ENCODE measurements at places on chromosomes 2 and 18.

DNA sequence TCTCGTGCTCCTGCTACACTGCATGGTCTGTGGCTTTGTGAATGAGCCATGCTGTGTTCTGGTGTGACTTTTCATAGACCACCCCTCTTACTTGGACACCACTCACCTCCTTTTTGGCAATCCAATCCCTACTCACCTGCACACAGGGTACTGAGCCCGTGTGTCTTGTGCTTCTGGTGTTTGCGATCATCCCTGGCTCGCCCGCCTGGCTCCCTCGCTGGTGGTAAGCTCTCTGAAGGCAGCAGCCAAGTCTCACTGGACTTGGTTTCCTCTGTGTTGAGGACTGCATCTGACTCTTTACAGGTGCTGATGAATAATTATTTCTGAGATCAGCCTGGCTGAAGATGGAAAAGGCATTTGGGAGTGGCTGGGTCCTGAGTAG is 276.8 kb downstream of the TSN start:
- DNase-seq: no peak

- DNase-seq: peak; percentile 67
Measured at GRCh38 chr2:11342551-11343367, 1.7 kb downstream of the ROCK2 start.

DNA sequence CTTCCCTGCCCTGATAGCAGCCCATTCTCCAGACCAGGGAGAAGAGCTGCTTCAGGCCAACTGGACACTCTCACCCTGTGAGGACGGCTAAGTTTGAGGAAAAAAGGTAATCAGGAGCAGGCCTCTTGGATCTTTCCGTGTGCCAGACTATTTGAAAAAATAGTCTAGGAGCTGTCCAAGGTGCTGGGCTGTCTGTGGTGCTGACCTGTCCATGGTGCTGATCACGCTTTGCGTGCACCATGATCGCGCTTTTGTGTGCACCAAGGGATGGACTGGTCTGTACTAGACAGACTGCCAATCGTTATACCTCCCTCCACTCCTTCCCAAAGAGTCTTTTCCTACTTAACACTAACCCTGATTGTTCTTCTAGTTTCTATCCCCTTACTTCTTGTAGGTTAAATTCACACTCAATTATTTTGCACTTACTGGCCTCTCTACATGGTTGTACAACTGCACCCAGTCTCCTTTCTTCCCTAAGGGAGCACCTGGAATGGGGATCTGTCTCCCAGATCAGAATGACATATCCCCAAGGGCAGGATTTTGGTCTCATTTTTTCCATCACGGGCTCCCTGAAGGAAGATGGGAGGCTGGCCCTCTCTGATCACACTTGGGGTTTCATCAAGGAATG is 295.4 kb downstream of the CELF4 start:
- DNase-seq: no peak

GRCh38 chr2:48131539-48132270 is 225.4 kb upstream of the FBXO11 start:
- peak; percentile 96 for DNase-seq

GRCh38 chr2:234479465-234479864 is 17.4 kb downstream of the ARL4C start:
- DNase-seq: no peak

DNA sequence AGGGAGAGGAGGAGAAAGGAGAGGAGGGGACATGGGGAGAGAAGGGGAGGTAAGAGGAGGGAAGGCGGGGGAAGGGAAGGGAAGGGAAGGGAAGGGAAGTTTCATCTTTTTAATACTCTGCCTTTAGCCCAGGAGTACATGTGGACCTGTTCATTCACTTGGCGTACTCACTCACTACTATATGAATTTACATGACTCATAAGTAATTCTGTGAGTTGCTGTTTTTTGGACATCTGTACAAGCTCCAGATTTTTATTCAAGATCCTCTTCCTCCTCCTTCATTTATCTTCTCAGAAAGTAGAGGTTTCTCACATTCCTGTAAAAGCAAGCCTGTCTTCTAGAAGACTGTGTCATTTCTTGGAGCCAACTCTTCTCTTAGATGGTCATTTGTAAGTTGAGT is 84.6 kb downstream of the RDH14 start:
- no peak for DNase-seq

DNA sequence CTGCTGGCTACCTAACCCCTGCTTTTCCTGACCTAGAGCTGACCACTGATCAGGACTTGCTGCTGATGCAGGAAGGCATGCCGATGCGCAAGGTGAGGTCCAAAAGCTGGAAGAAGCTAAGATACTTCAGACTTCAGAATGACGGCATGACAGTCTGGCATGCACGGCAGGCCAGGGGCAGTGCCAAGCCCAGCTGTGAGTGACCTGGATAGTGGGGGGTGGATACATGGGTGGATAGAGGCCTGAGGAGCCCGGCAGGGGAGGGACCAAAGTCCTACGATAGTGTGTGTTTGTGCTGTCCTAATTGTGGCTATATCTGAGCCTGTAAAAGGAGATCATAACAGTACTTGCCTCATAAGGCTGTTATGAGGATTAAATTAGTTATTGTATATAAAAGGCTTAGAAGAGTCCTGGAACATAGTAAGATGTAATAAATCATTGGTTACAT is 8.2 kb downstream of the PLCD4 start:
- DNase-seq: no peak

- DNase-seq: no peak
Measured at GRCh38 chr2:63639344-63639743, 50.6 kb downstream of the MDH1 start.

DNA sequence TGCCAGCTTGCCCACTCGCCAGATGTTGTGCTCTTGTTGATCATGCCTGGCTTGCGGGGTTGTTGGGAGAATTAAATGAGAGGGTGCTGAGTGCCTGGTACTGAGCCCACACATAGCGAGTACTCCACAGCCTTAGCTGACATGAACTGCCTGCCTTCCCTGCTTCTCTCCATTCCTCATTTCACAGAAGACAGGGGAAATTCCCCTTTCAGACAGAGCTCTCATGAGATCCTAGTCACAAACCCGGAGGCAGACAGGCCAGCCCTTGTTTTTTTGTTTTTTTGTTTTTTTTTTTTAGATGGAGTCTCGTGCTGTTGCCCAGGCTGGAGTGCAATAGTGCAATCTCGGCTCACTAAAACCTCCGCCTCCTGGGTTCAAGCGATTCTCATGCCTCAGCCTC is 17.1 kb upstream of the DNMT3A start:
- DNase-seq: no peak

GRCh38 chr2:164697688-164698461 is 76.6 kb upstream of the GRB14 start:
- DNase-seq: no peak

DNA sequence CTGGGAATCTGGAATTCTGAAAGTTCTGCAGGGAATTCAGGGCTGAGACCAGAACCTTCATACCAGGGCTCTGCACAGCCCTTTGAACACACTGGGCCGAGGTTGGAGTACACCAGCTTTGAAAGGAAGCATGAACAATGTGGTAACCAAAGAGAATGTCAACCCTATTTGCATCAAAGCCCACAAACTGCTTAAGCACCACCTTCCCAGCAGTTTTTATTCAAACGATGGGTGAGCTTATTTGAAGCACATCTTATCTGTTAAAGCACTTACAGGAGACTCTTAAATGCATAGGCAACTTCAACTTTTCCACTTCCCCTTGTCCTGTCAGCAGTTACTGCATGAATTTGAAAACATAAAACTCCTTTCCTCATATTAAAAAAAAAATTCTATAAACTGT is 96.6 kb downstream of the TXNL1 start:
- no peak for DNase-seq

DNA sequence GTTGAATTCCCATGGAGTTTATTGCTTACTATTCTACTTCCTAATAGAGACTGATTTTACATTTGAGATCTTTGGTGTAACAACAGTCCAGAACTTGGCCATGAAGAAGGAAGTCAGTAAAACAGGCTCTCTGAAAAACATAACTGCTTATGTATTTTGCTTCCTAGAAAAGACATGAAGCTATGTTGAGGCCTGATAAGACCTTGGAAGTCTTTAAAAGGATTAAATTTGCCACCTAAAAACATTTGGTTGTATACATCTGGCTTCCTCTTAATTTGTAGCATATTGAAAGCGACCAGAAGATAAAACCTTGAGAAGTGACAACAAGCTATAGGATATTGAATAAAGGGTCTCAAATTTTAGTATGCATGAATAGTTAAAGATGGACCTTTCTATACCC is 36.4 kb downstream of the PTRHD1 start:
- DNase-seq: no peak

DNA sequence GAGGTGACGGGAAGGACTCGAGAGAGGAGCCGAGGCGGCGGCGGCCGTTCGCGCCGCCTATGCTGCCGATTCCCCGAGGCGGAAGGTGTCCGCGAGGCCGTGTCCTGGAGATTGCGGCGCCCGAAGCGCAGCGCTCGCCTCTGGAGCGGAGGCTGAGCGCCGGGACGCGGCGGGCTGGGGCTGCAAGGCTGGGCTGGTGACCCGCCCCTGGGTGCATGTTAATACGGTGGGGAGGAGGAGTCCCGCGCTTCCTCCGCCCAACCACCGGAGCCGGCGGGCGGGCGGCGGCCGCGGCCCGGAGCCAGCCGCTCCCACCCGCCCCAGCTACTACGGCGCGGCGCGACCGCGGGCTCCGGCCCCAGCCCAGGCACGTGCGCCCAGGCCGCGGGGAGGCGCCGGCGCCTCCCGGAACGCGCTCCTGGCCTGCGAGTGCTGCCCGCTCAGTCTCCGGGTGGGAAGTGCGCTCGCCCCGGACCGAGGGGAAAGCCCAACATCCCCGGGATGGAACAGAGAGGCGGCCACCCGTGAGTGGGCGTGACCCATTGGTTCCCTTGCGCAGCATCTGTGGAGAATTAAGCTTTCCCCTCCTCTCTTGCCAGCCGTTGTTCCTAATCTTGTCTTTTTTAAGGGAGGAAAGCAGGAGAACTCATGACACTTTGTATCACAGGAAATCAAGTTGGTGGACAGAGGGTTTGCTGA is at the start of gene DLGAP1:
Gene DLGAP1, minus strand, starts transcription at position 195 of the 699 bp plus-strand sequence.
- DNase-seq: peak; percentile 76

GRCh38 chr18:56044239-56044638 is 456.2 kb upstream of the TCF4 start:
- DNase-seq: no peak

DNA sequence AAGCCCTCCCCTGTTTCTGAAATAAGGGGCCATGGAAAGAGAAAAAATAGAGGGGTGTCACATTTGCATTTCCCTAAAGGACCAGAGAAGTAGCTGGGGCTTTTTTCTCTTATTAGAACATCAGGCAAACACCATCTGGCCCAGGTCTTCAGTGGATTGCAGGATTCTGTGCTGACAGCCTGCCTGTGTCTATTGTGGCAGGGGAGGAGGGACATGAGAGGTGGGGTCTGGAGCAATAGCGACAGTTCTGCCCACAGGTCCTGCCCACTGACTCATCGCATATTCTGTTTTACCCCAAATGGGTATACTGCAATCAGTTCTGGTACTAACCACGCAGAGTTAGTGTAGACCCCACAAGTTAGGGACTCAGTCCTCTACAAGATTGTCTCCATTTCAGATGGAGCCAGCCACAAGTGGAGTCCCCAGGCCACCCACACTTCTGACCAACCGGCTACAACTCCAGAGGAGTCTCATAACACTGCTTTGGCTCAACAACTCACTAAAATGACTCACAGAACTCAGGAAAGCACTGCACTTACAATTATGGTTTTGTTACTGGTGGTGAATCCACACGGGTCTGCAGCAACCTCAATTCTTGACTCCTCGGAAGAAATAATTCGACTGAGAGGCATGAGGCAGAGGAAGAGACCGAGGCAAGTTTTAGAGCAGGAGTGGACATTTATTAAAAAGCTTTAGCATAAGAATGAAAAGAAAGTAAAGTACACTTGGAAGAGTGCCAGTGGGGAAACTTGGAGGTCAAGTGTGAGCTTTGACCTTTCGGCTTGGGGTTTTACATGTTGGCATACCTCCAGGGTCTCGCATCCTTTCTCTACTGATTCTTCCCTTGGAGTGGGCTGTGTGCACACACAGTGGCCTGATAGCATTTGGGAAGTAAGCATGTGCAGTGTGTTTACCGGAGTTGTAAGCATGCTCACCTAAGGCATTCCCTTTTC is 146.4 kb upstream of the SPATS2L start:
- DNase-seq: no peak

DNA sequence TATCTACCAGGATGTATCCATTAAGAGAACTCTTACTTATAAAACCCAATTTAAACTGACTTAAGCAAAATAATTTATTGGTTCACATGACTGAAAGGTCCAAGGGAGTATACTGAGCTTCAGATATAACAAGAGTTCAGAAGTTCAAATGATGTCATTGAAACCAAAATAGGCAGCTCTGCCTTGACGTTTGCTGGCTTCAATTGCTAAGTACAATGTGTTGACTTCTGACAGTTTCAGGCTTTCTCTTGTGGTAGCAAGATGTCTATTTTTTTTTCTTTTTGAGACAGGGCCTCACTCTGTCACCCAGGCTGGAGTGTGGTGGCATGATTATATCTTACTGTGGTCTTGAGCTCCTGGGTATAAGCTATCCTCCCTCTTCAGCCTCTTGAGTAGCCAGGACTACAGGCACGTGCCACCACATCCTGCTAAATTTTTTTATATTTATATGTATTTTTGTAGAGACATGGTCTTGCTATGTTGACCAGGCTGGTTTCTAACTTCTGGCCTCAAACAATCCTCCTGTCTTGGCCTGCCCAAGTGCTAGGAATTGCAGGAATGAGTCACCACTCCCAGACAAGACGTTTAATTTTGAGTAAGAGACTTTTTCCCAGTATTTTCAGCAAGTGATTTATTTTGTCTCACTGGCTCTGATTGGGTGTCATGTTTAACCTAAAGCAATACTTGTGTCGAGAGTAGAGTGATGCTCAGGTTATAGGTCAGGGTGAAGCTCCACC is 184.8 kb downstream of the NR4A2 start:
- DNase-seq: no peak

DNA sequence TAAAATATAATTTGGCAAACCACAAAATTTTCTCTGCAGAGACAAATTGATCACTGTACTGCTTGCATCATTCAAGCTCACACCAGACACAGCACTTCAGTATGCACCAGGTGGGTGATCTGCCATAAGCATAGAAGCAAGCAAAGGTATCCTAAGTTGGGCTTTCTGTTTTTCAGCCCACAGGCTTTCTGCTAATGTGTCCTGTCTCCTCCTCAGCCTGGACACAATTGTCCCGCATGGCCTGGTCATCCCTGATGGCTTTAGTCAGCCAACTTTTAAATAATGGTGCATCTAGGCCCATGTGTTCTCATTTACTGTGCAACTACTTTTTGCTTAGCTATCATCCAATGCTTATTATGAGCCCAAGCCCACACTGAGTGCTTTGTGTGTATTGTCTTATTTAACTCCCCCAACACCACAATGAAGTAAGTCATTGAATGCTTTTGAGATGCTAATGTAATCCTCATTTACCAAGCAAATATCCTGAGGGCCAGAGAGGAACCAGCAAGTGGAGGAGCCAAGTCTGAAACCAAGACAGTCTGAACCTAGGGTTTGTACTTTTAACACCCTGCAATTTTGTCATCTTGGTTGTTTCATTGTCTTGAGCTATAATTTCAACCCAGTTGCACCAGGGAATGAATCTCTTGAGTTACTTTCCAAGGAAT is 111.2 kb upstream of the SETBP1 start:
- DNase-seq: no peak

DNA sequence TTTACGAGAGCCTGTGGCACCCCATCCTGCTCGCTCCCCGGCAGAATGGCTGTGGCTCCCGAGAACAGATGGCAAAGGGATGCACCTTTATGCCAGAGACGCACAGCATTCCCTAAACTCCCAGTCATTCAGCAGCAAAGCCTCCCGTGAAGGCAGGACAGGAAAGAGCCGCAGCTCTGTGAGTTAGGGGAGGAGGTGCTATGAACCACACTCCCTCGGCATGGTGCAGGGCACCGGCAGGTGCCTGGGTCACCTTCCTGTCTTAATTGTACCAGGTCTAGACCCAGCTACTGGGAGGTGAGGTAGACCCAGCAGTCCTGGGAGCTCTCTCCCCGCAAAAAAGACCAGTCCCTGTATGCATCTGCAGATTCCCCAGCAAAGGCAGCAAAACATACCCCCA is 149.8 kb downstream of the TWIST2 start:
- DNase-seq: no peak

Measured in cerebellar cortex (tissue), 1 donor.